ENCODE measurements at places on chromosomes 12 and 14.

DNA sequence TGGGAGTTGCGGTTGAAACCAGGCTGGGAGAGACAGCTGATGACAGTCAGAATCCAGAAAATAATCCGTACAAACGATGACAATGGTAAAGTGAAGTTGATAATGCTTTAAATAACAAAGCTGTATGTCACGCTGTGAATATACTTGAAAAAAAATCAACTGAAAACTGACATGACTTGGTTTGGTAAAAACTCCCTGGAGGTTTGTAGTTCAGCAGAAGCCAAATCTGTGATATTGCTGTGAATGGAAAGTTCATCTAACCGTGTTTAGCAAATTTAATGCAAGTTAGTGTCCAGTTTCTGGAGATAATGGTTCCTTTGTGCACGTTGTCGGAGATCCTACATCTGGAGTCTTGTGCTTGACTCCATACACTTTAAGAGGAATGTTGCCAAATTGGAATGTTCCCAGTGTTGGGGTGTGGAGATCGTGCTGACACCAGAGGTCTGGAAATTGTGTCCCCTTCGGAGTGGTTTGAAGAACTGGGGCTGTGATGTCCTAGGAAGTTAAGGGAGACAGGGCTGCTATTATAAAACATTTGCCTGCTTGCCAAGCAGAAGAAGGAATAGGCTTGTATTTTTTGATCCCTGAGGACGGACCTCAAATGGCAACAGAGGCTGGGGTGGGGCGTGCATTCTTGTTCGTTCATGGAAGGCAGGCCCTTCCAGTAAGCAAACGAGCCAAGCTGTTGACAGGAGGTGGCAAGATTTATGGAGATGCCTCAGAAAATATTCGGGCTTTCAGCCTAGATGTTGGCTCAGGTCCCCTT lies 30.6 kb downstream of the PPFIBP1 start:
- peak; percentile 60 for DNase-seq
- H3K4me3 ChIP-seq: peak overlapping the region; percentile 25
- no peaks in the 10 kb centered on the region for H3K27me3 ChIP-seq

GRCh38 chr14:74835645-74836250 lies 40.2 kb downstream of the PROX2 start:
- H3K27ac ChIP-seq: no peak overlapping the region
- no peak for DNase-seq
- no peak overlapping the region for H3K4me3 ChIP-seq
- H3K36me3 ChIP-seq: peaks cover 8% of the 10 kb centered on the region
- no peaks in the 10 kb centered on the region for H3K27me3 ChIP-seq

- DNase-seq: no peak
- peaks cover 14% of the 10 kb centered on the region for H3K4me1 ChIP-seq
- H3K27ac ChIP-seq: peak overlapping the region; percentile 97
- H3K27me3 ChIP-seq: no peaks in the 10 kb centered on the region
- peaks cover 9% of the 10 kb centered on the region for H3K36me3 ChIP-seq
Observed at GRCh38 chr12:70241845-70242244, 1.4 kb upstream of the CNOT2 start.

DNA sequence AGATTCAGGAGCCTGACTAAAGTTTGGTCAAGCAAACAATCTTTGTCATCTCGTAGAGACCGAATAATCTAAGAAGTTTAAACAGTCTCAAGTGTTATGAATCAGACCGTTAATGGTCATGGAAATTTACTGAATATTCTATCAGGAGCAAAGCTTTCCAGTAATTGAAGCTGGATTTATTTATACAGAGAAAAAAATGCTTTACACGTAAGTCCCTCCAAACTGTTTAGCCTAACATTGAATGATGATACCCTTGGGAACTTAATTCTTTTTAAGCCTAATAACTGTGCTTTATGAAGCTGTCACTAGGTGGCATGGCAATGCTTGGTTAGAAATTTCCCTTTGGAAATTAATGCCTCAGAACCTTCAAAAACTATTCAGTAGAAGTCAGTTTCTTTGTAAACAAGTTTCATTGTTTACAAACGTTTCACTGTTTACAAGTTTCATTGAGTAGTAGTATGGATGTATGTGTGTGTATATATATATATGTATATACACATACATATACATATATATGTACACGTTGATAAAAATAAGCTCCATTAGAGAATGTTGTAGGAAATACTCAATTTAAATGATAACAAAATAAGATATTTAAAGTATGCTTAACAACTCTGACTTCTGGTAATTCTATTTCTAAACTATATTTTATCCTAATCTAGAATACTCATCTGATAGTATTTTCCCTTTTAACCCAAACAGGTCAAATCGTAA lies 32.1 kb downstream of the DEPDC4 start:
- H3K36me3 ChIP-seq: no peaks in the 10 kb centered on the region
- H3K27me3 ChIP-seq: no peaks in the 10 kb centered on the region
- no peak overlapping the region for H3K27ac ChIP-seq
- DNase-seq: peak; percentile 49
- no peak overlapping the region for H3K4me3 ChIP-seq
- H3K4me1 ChIP-seq: no peaks in the 10 kb centered on the region

- H3K36me3 ChIP-seq: no peaks in the 10 kb centered on the region
- no peak for DNase-seq
- H3K4me1 ChIP-seq: no peaks in the 10 kb centered on the region
- H3K4me3 ChIP-seq: no peak overlapping the region
- H3K27ac ChIP-seq: no peak overlapping the region
Observed at GRCh38 chr12:57044468-57044867, 5.5 kb downstream of the MYO1A start.

- H3K27me3 ChIP-seq: peaks cover 11% of the 10 kb centered on the region
- H3K27ac ChIP-seq: no peak overlapping the region
- no peak for DNase-seq
- no peaks in the 10 kb centered on the region for H3K36me3 ChIP-seq
Observed at GRCh38 chr12:5023842-5024241, 19.8 kb upstream of the KCNA5 start.

DNA sequence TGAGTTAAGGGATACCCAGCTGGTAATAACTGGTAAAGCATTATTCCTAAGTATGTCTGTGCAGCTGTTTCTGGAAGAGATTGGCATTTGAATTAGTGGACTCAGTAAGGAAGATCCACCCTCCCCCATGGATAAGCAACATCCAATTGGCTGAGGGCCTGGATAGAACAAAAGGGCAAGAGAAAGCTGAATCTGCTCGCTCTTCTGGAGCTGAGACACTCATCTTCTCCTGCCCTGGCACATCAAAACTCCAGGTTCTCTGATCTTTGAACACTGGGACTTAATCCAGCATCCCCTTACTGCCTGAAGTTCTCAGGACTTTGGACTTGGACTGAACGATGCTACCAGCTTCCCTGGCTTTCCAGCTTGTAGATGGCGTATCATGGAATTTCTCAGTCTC lies 63.1 kb upstream of the CNOT2 start:
- no peaks in the 10 kb centered on the region for H3K27me3 ChIP-seq
- no peak overlapping the region for H3K27ac ChIP-seq
- H3K36me3 ChIP-seq: no peaks in the 10 kb centered on the region
- DNase-seq: no peak
- no peak overlapping the region for H3K4me3 ChIP-seq
